ENCODE measurements at places on chromosomes 1 and 21. TPM values are rescaled to one million over a fixed set of nuclear protein-coding genes. Genes with fewer than 3 reads are reported as not detected.

- no peak for DNase-seq
Observed at GRCh38 chr1:98420376-98421084, 241.0 kb upstream of the SNX7 start.

- peak; percentile 13 for DNase-seq
Observed at GRCh38 chr1:33654267-33654834, 181.9 kb downstream of the ZSCAN20 start.

Gene ESPN
- 114 TPM for total RNA-seq

- DNase-seq = no peak
Observed at GRCh38 chr1:30321246-30321910, 402.0 kb downstream of the MATN1 start.

DNA sequence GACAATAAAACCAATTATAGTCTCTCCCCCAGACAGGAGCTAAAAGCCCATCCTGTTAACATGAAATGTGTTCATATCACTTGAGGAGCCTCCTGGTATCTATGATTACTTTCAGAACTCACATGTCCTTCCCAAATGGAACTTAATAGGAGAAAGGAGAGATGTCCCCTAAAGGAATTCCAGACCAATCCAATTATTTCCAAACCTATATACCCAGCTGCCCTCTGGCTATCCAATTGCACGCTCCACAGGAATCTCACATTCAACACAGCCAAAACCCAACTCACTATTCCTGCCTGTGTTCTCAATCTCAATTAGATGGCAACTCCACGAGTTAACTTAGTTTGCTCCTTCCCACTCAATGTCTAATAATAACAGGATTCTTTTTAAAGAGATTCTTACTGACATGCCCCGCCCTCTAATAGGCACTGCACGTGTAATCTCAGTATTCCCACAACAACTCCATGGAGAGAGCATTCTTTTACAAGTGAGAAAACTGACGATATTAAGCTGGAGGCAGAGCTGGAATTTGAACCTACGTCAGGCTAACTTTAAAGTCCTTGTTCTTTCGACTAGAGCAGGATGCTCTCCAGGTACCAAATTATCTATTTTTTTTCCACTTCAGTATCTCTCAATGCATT, 59.1 kb upstream of the SEC16B start:
- DNase-seq = no peak

DNA sequence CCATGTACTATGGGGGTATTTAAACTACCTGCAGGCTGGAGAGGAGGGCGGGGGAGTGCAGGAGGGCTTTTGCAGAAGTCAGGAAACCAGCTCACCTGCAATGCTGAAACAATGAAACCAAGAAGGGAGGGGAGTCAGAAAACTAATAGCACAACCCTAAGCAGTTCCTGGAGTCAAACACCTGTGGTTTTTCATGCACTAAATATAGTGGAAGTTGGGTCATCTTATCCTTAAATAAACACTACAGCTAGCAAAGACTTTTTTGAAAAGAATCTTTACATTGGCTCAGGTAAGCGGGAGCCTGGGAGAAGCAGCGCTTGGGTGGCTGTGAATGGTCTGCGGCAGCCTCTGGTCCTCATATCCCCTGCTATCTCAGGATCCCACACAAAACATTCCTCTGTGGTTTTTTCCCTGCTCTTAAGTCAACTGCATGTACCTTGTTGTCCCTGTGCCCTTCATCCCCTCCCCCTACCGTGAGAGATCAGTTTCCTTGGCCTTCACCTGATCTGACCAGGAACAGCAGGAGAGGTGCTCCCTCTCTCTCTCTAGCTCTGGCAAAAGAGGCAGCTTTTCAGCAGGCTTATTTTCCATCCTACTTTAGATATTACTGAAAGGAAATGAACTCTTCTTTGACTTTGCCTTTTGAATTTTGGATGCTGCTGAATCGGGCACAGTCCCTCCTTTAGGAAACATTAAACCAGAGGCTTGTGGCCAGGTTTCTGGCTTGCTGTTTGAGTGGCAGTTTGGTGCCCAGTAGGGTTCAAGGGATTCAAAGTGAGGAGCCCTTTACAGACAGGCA, 26.6 kb downstream of the TENT5C start:
- no peak for DNase-seq

- DNase-seq = no peak
Observed at GRCh38 chr1:212920246-212920645, 30.1 kb upstream of the VASH2 start.

Gene NES
- total RNA-seq = 8.4 TPM

GRCh38 chr1:66929999-66930822, 5.4 kb downstream of the MIER1 start:
- DNase-seq = peak; percentile 84

GRCh38 chr1:88009916-88010315, 674.2 kb upstream of the PKN2 start:
- DNase-seq = no peak

DNA sequence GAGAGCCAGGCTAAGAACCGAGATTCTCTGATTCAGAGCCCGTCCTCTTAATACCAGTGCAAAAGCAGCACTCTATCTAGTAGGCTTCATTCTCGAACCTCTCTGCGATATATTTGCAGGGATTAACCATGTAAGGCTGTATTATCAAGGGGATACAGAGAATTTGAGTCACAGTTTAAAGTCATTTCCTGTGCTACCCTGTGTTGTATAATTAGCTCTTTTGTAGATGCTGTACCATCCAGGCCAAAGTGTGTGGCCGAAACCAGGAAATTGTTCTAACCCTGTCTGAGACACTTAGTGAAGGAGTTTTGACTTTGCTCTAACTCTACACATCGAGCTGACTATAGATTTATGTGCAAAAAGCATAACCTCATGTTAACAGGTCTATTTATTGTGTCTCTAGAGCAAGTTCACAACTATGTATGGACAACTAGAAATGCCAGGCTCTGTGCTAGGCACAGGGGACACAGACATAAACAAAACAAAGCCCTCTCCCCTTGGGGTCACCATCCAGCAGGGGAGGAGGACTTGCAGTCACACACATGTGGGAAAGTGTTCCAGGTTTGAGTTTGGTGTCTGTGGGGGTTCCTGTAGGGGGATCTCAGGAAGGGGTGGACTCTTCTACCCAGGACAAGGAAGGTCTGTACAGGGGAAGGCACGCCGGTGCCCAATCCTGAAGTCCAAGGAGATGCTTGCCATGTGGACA, 182.2 kb downstream of the DHRS3 start:
- no peak for DNase-seq

DNA sequence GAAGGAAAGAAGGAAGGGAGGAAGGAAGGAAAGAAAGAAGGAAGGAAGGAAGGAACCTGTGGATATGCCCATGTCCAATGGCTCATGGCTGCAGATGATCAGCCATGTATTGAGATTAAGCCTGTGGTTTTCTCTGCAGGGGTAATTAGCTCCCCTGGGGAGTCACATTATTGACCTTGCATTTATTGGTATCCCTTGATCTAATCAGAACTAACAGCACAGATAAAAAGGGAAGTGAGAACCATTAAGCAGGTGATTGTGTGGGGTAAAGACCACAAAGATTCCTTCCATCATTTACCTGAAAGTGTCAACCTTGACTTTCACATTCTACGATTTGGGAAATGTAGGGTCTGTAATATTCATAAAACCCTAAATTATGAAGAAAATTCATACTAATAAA, 390.7 kb downstream of the BRINP2 start:
- no peak for DNase-seq

GRCh38 chr1:206769304-206769731, 1.3 kb upstream of the IL19 start:
- no peak for DNase-seq

GRCh38 chr1:162360237-162360873, 16.3 kb downstream of the SPATA46 start:
- no peak for DNase-seq

GRCh38 chr1:166511761-166512160, 327.5 kb upstream of the POGK start:
- no peak for DNase-seq

Gene SDHC
- 192 TPM for total RNA-seq

DNA sequence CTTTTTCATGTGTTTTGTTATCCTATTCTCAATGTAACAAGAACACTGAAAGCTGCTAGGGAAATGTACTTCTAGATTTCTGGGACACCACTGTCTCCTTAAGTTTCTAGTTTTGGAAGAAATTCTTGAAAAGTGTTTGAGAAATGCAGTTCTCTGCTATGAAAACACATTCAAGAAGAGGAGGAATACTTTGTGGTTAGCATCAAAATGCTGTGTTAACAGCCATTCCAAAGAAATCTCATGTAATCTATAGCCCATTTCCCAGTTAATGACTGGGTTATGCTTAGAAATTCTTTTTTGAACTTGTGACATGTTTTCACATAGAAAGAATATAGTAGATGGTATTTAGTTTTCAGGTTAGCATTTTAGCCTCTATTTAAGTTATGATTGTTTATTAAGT, 6.0 kb downstream of the RAVER2 start:
- DNase-seq = no peak

DNA sequence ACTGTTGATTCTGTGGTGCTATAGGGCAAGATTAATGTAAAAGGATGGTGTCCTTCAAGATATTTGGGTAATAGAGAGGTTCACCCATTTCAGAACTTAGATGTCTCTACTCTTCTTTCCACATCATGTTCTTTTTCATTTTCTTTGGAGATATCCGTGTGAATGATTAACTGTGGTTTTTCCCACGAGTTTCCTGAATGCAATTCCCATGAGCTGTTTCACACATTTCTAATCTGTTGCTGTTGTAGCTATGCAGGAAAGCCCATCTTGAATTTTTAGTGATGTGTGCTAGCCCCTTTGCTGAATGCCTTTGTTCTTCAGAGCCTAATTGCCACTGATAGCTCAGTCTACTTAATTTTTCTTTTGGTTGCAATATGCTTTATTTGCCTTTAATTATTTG, 27.6 kb downstream of the SNX27 start:
- no peak for DNase-seq

GRCh38 chr1:54653036-54653435, 11.4 kb downstream of the MROH7 start:
- DNase-seq = no peak

DNA sequence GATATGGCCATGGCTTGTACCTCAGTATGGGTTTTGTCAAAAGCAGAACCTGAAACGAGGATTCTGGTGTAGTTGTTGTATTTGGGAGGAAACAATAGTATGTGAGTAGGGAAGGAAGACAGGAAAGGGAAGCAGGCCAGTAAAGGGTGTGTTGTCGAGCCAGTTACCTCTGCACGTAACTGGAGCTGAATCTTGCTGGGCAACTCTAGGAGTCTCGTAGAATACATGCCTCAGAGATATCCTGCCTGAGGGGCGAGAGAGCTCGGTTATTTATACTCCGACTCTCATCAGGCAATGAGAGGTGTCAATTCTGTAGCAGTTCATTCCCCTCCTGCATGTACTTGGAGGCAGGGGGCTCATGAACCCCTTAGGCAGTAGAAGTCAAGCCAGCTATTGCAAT, 45.9 kb upstream of the KIF26B start:
- DNase-seq = no peak

DNA sequence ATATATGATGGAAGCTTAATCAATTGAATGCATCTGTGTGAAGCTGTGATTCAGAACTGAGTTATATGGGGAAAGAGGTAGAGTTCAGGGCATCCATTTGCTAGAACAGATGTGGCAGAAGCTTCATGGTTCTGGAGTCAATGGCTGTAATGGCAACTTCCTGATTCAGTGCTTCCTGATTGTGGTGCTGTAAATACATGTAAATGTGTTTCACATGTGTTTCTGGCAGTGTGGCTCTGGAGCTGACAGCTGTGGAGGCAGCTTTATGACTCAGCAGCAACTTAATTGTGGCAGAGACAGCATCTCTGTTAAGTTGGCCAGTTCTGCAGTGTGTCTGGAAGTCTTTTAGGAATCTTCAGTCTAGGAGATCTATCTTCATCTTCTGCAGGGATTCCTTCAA, 226.6 kb upstream of the ZRANB2 start:
- DNase-seq = no peak

GRCh38 chr1:236896716-236897115, 101.6 kb downstream of the MTR start:
- DNase-seq = no peak

Gene MARK1
- total RNA-seq = 3.6 TPM

All from HCT116 (cell line).